SW 1271 (cell line): ENCODE measurements at places on chromosomes 11 and 22.

- DNase-seq = no peak
Measured at GRCh38 chr11:130327716-130328115, 13.0 kb upstream of the ZBTB44 start.

DNA sequence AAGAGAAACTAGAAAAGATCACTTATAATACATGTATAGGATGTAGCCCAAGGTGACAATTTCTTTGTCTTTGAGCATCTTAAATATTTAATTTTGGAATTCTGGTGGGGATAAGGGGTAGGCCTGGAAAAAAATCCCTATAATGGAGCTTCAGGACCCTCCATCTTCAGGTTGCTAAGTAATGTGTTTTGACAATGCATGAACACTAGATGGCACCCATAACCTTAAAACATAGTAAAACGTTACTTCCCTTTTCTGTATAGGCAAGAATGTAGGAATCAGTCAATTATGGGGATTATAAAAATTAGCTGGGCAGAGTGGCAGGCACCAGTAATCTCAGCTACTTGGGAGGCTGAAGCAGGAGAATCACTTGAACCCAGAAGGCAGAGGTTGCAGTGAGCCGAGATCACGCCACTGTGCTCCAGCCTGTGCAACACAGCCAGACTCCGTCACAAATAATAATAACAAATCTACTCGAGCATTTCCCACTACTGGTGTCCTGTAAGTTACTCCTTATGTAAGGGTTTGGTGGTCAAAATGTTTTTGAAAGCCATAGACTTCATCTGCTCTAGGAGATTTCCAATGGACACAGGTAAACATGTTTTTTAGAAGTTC, 541.9 kb upstream of the CCDC90B start:
- DNase-seq = peak; percentile 54

DNA sequence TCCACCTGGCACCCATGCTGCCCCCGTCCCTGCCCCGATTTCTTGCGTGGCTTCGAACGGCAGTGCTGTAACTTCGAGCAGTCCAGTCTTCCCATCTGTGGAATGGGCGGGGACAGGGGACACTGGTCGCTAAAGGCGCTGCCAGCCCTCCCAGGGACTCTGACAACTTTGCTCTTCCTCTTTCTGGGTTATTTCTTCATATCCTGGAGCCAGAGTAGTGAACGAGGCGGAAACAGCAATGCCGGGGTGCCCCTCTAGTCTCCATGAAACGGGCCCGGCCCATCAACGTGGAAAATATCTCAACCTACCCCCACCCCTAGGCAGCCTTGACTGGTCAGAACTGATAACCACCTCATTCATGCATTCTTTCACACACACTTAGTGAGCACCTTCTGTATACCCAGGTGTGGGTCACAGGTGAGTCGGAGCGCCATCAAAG, 42.8 kb downstream of the TRIOBP start:
- DNase-seq = no peak

GRCh38 chr11:116217441-116217840, 555.3 kb downstream of the BUD13 start:
- DNase-seq = no peak

DNA sequence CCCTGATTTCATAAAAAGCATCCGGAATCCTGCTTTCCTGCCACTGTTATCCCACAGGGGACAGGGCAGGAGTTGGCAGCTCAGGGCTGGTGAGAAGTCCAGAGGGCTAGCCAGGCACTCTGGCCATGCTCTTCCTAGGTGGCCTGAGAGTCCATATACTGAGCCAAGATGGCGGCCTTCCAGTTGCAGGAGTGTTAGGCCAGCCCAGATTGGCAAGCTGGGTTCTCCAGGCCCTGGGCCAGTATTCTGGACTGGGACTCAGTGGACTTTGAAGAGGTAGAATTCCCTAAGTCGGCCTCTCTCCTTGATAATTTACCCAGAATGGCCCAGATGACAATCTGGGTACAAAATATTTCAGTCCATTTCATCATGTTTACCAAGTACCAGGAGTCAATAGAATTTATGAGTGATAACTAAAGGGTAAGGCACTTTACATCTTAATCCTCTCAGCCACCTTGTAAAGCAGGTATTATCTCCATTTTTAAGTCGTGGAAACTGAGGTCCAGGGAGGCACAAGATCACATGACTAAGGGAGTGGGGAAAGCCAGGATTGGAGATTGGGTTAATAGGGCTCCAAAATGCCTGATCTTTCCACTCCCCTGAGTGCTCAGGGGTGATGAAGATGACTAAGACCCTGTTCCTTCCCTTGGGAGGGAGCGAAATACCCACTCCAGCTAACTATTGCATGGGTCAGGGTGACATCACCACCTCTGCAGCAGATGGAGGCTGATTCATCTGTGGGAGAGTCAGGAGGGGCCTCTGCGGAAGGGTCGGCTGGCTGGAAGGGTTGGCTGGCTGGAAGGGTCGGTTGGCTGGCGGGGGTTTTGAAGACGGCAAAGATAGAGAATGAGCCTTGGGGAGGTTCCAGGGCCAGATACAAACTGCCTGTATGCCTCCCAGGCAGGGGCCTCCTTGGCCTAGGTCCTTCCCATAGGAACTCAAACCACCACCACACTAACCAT, 1.2 kb upstream of the MICALL1 start:
- DNase-seq = peak; percentile 29

DNA sequence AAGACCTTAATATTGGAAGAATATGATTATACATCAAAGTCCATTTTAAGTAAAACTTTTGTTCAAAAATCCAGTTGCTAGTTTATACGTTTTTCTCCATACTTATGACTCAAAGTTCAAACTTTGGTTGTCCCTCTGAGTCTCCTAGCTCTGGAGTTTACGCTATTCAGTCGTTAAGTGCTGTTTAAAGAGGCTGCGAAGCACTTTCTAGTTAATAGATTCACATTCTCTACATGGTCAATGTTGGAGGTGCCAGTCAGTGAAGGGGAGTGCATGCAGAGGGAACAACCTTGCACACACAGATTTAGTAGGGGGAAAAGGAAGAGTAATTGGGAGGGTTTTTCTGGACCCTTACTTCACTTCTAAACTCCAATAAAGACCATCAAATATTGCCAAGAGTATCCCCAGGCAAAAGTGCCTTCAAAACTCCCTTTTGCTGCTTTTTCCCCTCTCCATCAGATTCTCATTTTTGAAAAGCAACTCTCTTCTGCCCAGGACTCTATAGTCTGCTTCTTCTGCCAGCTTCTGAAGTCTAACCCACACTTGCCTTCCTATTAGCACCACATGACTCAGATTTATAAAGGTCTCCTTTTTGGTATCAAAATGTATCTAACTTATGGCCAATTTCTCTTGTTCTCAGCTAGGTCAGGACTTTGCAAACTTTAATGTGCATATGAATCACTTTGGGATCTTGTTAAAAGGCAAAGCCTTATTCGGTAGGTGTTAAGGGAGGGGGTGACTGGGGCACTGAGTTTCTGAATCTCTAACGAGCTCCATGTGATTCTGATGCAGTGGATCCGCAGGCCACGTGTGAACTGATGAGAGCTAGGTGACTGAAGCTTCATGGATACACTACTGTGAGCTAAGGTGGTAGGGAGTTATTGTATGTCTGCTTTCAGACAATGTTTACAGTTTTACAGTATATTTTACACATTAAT, 96.2 kb upstream of the MTMR2 start:
- DNase-seq = no peak

DNA sequence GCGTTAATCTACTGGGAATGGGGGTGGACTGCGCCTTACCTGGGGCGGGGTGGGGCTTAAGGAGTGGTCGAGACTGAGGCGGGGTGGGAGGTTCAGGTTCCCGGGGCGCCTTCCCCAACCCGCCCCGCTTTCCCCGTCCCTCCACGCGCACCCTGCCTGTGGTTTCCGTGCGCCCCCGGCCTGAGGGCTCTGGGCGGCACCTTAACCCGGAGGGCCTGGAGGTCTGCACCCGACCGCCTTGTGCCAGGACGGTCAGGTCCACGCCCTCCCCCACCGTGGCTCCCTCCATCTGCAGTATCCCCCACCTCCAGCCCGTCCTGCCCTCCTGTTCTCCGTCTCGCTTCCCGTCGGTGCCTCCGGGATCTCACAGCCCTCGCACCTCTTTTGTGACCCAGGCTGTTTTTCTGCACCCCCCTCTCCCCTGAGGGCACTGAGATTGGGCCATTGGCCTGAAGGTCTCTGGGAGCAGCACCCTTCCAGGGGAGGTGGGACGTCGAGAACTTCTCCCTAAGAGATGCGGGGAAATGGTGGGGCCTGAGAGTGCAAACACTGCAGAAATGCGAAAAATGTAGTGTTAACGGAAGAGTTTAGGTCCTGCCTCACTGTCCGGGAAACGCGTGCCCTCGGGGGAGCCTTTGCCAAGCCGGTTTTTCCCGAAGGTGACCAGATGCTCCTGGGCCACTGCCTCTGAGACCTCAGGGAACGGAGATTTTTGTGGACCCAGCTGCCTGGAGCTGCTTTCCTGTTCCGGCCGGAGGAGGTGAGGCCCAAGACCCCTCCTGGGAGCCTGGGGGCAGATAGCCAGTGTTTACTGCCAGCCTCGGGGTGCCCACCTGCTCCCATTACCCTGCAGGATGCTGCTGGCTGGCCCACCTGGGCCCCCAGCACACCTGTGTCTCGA, 1.2 kb upstream of the ASCL2 start:
- DNase-seq = no peak

- DNase-seq = no peak
Measured at GRCh38 chr11:4065601-4066377, 28.8 kb upstream of the RRM1 start.

- DNase-seq = no peak
Measured at GRCh38 chr11:95108159-95108611, 18.5 kb downstream of the ENDOD1 start.

DNA sequence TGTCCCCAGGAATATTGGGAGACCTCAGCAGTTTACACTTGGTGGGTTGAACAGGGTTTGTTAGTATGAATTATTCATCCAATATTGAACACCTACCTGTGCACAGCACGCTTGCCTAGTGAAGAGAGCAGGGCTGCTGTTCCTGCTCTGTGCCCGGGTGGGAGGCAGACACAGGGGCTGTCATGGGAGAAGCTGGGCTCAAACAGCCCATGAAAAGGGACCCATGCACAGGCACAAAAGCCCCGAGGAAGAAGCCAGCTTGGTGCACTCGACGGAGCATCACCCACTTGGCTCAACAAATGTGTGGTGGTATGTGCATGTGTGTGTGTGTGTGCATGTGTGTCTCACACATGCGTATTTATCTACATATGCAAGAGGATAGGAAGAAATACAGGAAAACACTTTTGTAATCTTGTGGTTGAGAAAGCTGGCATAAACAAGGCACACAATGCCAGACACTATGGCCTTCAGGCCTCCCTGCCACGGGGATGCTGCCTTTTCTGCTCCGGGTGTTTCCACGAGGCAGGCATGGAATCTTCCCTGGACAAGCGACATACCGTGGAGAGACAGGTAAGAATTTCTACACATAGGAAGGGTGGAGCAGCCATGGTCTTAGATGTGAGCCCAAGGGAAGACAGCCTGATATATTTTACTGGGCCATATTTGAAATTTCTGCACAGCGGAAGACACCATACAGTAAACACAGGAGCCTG, 5.0 kb upstream of the APOBEC3A start:
- no peak for DNase-seq

DNA sequence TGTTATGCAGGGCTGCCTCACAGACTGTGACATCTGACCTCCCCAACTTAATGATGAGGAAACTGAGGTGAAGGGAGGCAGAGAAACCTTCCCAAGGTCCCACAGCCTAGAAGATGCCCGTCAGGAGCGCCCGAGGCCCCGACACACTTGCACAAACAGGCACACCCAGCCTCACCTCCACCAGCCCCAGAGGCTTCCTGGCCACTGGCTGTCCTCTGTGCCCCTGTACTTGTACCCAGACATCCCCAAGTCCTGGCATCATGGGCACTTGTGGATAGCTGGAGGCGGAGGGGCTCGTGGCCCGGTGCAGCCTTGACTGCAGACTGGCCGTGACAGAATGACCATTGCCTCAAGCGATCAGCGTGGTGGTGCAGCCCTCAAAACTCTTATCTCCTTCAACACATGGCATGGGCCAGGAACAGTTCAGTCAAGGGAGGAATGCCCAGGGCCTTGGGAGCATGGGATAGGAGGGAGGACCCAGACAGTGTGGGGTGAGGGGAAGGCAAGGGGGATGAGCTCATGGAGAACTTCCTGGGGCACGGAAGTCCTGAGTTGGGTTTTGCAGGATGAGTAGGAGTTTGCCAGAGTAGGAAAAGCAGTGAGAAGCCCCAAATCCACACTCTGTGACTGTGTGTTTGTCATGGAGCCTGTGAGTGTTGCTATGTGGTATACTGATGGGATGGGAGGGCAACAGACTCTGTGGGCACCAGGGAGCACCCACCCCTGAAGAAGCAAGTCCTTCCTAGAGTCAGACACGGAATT, 25.8 kb upstream of the PPARA start:
- no peak for DNase-seq

GRCh38 chr11:5476186-5476819, 12.2 kb upstream of the OR52D1 start:
- DNase-seq = peak; percentile 23
